ENCODE measurements at places on chromosomes 6 and 20.

- no peak for DNase-seq
Measured at GRCh38 chr6:9332241-9332780, 897.0 kb upstream of the SLC35B3 start.

DNA sequence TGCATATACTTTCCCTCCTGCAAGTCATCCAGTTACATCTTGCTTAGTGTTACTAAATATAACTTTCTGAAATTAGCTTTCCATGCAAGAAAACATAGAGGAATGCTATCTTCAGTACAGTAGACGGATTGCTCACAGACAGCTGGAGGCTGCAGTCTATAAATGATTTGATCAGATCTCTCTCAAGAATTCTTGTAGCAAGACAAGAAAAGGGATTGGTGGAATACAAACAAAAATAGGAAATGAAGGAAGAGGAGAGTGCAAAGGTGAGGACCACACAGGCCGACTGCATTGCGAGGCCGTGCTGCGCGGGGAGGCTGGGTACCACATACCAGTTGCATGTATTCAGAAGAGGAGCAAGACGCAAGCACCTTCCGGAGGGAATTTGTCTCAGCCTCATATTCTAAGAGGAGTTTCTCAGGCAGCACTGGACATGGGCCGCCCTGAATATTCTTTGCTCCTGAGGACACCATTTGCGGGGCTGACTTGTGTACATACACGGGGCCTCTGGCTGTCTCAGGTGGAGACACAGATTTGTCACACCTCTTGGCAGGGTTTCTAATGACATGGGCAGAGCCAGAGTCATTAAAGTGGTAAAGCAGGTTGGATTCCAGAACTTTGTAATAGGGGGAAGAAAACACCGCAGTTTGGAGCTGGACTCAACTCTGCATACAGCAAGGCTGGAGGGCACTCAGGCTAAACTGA is 22.7 kb upstream of the KIF25 start:
- no peak for DNase-seq

DNA sequence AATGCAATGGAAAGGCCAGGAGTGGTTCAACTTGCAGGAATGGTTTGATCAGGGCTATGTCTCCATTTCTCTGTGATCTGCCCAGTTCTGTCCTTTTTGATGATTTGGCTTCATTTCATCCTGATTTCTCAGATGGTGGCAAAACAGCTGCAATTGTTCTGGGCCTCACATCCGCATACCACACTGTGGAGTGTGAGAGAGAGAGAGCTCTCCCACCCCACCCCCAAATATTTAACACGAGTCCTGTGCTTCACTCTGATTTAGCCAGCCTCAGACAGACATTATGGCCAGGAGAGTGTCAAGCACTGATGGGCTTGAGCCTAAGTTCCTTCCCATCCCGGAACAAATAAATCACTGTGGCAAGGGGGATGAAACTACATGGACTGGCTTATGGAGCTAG is 284.6 kb downstream of the CDC5L start:
- DNase-seq, result no peak

DNA sequence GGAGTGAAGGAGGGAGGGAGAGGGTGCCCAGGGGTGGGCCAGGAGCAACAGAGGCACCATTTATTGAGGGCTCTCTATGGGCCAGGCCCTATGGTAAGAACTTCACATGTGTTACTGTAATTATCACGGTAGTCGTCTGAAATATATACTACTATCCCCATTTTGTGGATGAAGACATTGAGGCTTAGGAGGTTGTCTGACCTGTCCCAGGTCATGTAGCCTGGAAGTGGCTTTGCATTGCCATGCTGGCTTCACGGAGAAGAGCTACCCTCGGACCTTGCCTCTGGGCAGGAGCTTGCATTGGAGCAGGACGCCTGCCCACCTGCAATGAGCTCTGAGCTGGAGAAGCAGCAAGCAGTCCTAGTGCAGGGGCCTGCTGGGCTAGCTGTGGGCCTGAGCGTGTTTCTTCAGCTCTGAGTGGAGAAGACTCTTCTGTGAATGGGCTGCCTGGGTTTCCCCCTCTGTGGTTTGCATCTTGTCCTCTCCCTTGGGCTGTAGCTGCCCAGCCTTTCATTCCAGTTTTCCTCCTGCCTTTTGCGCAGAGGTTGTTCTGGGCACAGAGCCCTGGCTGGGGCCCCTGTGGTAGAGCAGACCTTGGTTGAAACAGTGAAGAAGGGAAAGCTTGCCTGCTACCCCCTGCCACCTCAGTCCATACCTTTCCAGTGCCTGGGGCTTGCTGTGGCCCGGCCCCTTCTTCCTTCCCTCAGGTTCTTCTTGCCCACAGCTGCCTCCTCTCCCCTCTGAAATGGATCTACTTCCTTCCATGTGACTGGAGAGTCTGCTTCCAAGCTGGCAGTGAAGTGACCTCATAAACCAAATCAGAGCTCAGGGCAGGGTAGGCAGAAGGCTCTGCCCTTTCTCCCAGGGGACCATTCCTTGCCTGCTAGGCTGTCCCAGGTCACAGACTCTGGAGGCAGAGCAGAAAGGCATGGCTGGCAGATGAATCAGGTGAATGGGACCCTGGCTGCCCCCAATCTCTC is 24.1 kb upstream of the SRF start:
- DNase-seq, result no peak

DNA sequence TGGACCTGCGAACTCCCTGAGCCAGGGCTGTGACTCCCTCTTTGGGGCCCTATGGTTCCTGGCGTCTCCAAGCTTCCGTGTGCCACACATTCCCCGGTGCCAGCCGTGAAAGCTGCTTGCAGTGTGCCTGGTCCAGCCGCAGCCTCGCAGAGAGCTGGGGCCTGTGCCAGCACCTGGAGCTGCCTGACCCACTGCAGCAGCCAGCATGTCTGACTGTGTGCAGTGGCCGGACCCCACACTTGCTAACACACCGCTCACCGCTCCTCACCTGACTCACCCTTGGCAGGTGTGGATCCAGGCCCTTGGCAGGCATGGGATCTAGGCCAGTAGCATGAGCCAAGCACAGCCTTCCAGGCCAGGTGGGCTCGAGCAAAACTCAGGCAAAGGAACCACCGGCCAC is 227.5 kb downstream of the OTOR start:
- no peak for DNase-seq

DNA sequence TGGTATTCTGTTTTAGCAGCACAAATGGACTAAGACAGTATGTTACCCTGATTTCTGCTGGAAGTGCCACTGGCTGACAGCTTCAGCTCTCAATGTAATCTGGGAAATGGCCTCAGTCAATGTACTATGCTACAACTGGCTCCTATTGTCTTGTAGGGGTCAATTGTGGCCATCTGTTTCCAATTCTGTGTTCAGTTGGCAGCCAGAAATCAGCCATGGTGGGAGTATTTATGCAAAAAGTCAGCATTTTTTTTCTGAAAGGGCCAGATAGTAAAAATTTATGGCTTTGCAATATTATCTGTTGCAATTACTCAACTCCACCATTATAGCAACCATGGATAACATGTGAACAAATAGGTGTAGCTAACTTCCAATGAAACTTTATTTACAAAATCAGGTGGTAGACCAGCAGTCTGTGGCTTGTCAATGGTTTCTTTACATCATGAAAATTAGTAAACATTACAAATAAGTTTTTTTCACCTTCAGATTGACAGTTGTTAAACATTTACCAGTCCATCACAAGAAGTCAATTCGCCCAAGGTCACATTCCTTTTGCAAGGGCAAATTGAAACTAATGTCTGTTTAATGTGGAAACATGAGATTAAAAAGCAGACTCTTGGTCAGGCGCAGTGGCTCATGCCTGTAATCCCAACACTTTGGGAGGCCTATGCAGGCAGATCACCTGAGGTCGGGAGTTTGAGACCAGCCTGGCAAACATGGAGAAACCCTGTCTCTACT is 58.3 kb upstream of the TSHZ2 start:
- no peak for DNase-seq

Measured in activated T-cell treated with anti-CD3 and anti-CD28 coated beads for 4 hours (primary cell).